Mucosa of gallbladder (tissue), 1 donor: ENCODE measurements at places on chromosomes 2 and 18. TPM values are rescaled to one million over a fixed set of nuclear protein-coding genes. Genes with fewer than 3 reads are reported as not detected.

Gene DPY30
- 65.1 TPM for total RNA-seq

Gene MC5R
- total RNA-seq = not detected

Gene TPO
- total RNA-seq = 0.75 TPM

Gene SCYGR2
- not detected for total RNA-seq

Gene RTP5
- total RNA-seq = not detected

Gene TSPYL6
- not detected for total RNA-seq

Gene REG3G
- total RNA-seq = 0.66 TPM

Gene TAF4B
- total RNA-seq = 1.6 TPM

Gene ICA1L
- 8.9 TPM for total RNA-seq

Gene STARD6
- not detected for total RNA-seq

Gene POTEJ
- not detected for total RNA-seq

Gene BBS5
- total RNA-seq = 13.6 TPM

Gene CTAGE1
- 0.06 TPM for total RNA-seq

Gene SLC19A3
- total RNA-seq = 87.4 TPM

Gene ANKZF1
- total RNA-seq = 74.4 TPM

Gene MAB21L4
- 2.8 TPM for total RNA-seq

Gene ALPG
- not detected for total RNA-seq

Gene BCL11A
- total RNA-seq = 21.3 TPM

Gene TACR1
- total RNA-seq = 0.83 TPM

Gene EGR4
- total RNA-seq = not detected

Gene SNORC
- total RNA-seq = 7.7 TPM

Gene FECH
- total RNA-seq = 20.0 TPM

Gene AP1S3
- total RNA-seq = 43.3 TPM

Gene MSTN
- 0.23 TPM for total RNA-seq

Gene RAB27B
- 16.6 TPM for total RNA-seq

Gene SCYGR7
- total RNA-seq = not detected

Gene EMILIN1
- total RNA-seq = 210 TPM

Gene MAPK4
- total RNA-seq = 13.5 TPM

Gene GCA
- 37.4 TPM for total RNA-seq

Gene DSG1
- 0.89 TPM for total RNA-seq

Gene CD8A
- 11.3 TPM for total RNA-seq

Gene PTGR3
- total RNA-seq = 41.1 TPM

Gene LIMS4
- total RNA-seq = 2.8 TPM

Gene KLHL29
- 22.3 TPM for total RNA-seq

Gene DLX1
- total RNA-seq = 0.46 TPM
